GM12864 (cell line): ENCODE measurements at places on chromosomes 2 and 18.

DNA sequence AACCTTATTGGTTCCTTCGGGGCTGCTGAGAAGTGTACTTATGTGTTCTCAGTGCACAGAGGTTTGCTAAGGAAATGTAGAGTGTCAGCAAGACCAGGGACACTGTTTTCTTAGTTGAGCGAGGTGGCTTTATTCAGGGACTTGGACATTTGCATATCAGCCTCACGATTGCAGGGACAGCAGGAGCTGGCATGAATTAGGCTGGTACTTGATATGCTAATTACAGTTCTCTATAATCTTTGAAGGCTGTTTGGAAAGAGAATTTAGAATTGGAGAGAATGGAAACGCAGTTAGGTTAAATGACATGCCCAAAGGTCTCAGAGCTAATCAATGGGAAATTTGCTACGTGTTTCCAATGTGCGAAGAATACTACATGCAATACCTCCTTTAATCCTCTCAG is 18.7 kb upstream of the MTCL1 start:
- no peak for DNase-seq

GRCh38 chr2:110645616-110646015 is 32.2 kb downstream of the BUB1 start:
- no peak for DNase-seq

DNA sequence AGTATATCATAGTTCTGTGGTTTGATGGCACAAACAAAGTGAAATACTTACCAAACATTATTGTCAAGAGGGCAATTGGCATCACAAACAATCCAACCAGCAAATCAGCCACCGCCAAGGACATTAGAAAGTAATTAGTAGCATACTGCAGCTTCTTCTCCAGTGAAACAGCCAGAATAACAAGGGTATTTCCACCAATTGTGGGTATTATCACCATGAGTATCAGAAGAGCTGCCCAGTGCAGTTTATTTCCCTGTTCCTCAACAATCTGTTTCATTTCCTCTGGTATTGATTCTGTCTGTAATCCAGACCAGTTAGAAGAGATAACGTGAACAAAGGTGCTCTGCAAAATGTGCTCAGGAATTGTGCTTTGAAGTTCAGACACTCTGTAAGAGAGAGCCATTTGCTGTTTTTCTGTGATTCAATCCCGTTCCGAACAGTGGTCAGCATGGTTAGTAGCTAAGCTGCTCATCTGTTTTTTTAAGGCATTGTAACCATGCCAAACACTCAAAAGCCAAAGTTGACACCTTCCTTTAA is 1.4 kb downstream of the HTR2B start:
- DNase-seq = no peak

DNA sequence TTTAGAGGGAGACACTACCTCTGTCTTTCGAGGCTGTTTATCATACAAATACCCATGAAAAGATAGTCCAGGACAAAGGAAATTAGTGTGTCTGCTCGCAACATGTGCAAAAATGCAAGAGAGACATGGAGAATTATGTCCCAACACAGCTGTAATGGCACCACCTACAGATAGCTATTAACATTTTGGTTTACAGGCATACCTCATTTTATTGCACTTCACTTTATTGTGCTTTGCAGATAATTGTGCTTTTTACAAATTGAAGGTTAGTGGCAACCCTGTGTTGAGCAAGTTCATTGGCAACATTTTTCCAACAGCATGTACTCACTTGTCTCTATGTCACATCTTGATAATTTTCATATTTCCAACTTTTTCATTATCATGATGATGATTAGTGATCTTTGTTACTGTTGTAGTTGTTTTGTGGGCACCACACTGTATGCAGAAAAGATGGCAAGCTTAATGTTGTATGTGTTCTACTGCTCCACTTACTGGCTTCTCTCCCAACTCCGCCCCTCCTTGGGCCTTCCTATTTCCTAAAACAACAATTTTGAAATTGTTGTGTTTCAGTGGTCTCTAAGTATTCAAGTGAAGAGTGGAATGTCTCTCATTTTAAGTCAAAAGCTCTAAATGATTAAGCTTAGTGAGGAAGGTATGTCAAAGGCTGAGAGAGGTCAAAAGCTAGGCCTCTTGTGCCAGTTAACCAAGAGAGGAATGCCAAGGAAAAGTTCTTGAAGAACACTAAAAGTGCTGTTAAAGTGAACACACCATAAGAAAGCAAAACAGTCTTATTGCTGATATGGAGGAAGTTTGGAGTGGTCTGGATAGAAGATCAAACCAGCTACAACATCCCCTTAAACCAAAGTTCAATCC is 52.0 kb downstream of the ANKRD12 start:
- no peak for DNase-seq

GRCh38 chr2:205733648-205734047 is 51.3 kb downstream of the NRP2 start:
- DNase-seq = no peak

GRCh38 chr2:216242365-216242764 is 129.9 kb downstream of the MARCHF4 start:
- no peak for DNase-seq

- DNase-seq = no peak
These were observed 15.2 kb downstream of the NPAS2 start for GRCh38 chr2:100835006-100835659.

GRCh38 chr2:118530976-118531375 is 316.5 kb downstream of the EN1 start:
- DNase-seq = no peak

GRCh38 chr2:239292959-239293774 is 107.7 kb downstream of the HDAC4 start:
- DNase-seq = no peak

DNA sequence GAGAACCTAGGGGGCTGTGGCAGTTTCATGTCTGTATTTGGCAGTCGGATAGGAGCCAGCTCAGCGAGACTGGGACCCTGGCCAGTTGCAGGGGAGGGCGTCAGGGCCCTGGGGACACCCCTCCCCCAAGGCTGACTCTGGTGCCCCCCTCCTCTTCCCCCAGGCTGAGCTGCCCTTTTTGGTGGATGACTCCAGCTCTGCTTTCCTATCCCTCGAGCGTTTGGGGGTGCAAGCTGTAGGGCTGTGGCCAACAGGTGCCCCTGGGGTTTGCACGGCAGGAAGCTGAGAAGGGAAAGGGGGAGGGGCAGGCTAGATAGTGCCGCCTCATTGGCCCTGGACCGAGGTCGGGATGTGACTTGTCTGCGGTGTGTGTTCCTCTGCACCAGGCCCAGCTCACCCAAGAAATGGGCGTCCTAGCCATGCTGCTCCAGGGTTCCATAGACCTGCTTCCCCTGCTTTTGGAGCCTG is 26.4 kb downstream of the SPEG start:
- no peak for DNase-seq

DNA sequence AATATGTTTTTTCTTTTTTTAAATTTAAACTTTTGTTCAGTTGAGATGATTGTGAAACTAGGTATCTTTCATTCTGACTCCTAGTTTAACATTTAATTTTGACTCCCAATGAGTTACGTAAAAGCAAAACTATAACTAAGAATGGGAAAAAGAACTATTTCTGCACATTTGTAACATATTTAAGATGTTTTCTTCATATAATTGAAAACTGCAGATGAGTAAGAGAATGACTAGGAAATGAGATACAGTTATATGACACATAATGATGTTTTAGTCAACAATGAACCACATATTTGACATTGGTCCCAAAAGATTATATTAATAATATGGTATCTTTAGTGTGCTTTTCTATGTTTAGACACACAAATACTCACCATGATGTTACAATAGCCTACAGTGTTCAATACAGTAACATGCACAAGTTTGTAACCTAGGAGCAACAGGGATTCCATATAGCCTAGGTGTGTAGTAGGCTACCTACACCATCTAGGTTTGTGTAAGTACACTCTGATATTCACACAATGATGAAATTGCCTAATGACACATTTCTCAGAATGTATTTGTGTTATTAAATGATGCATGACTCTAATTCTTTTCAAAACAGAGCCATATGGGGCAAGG is 12.6 kb downstream of the ERMN start:
- DNase-seq = no peak

DNA sequence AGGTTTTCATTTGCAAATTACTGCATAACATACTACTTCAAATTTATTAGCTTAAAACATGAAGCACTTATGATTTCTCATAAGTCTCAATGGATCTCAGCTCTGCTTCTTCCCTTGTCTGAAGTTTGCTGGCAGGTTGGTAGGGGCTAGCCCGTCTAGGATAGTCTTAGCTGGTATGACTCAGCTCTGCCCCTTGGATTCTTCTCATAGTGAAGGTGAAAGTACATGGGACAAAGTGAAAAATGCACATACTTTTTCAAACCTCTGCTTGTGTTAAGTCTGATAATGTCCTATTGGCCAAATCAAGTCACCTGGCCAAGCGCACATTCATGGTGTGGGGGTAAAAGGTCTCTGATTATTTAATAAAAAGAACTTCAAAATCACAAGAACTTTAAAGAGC is 184.8 kb upstream of the VWC2L start:
- DNase-seq = no peak

GRCh38 chr2:223580951-223581350 is 21.2 kb downstream of the SCG2 start:
- no peak for DNase-seq

DNA sequence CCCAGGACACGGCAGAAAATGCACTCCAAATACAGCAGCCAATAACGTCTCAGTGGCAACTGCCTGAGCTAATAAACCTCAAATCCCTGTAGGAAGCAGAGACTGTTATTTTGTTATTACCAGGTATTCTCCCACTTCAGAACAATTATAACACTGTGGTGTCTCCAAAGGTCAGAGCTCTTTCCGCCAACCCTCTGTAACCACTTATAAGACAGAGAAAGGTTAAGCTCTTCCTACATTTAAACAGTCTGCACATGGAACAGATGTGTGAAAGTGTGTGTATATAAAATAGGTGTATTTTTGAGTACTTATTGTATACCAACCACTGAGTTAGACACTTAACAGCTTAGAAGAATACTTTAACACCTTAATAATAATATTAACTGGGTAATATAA is 64.1 kb downstream of the FBXO15 start:
- no peak for DNase-seq

DNA sequence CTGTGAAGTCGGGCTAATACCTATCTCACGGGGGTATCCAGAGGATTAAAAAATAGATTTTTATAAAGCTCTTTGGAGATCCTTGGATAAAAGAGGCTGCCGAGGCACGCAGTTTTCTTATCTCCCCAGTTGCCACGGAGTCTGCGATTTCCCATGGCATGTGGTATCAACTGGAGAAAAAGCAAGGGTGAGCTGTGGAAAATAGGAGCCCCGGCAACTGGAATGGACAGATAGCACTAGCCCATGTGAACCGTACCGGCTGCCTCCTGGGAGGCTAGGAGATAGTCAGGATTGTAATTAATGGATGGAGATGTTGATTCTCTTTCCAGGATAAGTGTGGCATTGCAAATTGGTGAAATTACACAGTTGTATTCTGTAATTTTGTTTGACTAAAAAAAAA is 407.6 kb upstream of the KCNH7 start:
- no peak for DNase-seq

DNA sequence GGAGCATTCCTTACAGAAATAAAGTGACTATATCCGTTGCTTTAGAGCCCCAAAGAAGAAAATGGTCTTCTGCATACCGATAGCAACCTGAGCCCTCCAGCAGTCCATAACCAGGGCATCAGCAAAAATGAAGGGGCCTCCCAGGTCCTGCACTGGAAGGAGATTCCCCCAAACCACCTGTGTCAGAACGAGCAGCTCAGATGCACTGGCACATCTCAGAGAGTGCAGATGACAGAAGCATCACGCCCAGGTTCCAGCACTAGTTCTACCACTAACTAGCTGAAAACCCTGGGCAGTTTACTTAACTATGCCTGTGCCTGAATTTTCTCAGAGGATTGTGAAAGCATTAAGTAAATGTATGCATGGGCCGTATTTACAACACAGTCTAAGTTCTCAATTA is 466.7 kb upstream of the MYT1L start:
- no peak for DNase-seq

- DNase-seq = no peak
These were observed 121.8 kb downstream of the CTIF start for GRCh38 chr18:48660346-48661228.

- DNase-seq = no peak
These were observed 44.0 kb upstream of the ARHGAP15 start for GRCh38 chr2:143085125-143085784.

- DNase-seq = no peak
These were observed 386.3 kb downstream of the CTNNA2 start for GRCh38 chr2:79899196-79899595.

GRCh38 chr2:236343400-236344161 is 79.4 kb upstream of the ASB18 start:
- peak; percentile 45 for DNase-seq

DNA sequence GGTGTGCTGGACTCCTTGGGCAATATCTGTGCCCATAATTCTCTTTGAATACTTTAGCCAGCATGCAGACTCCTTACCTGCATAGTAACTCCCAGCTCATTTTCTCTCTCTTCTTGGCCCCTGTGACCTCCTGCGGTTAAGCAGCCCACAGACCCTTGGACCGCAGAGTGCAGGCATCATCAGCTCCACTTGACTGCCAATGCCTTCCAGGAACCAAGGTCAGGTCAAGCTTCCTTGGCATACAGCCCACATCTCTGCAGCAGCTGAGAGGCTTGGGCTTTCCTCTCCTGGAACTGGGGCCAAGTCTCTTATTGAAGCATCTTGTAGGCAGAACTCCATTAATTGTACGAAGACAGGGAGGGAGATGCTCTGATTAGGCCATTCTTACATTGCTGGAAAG is 130.1 kb upstream of the PIEZO2 start:
- DNase-seq = no peak

- no peak for DNase-seq
These were observed 299.2 kb downstream of the INSIG2 start for GRCh38 chr2:118387509-118387908.

GRCh38 chr18:4405965-4406364 is 49.1 kb downstream of the DLGAP1 start:
- DNase-seq = no peak

- DNase-seq = no peak
These were observed 67.0 kb downstream of the ZNF521 start for GRCh38 chr18:25284861-25285550.

DNA sequence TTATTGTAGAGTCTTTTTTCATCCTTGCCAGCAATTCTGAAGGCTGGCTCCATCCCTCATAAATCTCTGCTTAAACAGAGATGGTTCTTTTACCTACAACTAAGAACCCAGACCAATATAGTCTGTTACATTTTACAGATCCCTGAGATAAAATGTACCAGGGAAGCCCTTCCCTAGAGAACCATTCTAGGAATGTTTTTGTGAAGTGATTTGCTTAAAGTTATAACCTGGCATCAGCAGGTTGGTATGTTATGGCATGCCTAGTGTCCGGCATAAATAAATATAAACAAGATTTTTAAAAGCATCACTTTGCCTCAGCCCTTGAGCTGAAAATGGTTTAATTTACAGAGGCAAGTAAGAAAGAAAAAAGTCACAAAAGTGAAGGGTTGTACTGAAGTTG is 18.5 kb upstream of the NPAS2 start:
- DNase-seq = no peak

- no peak for DNase-seq
These were observed 894.4 kb upstream of the NXPH2 start for GRCh38 chr2:139674577-139674976.

GRCh38 chr2:66547887-66548286 is 113.0 kb downstream of the MEIS1 start:
- DNase-seq = no peak

- no peak for DNase-seq
These were observed 61.7 kb downstream of the CTIF start for GRCh38 chr18:48600456-48601090.
